Astrocyte (in vitro differentiated cells and primary cell): ENCODE measurements at places on chromosomes 12 and 14.

DNA sequence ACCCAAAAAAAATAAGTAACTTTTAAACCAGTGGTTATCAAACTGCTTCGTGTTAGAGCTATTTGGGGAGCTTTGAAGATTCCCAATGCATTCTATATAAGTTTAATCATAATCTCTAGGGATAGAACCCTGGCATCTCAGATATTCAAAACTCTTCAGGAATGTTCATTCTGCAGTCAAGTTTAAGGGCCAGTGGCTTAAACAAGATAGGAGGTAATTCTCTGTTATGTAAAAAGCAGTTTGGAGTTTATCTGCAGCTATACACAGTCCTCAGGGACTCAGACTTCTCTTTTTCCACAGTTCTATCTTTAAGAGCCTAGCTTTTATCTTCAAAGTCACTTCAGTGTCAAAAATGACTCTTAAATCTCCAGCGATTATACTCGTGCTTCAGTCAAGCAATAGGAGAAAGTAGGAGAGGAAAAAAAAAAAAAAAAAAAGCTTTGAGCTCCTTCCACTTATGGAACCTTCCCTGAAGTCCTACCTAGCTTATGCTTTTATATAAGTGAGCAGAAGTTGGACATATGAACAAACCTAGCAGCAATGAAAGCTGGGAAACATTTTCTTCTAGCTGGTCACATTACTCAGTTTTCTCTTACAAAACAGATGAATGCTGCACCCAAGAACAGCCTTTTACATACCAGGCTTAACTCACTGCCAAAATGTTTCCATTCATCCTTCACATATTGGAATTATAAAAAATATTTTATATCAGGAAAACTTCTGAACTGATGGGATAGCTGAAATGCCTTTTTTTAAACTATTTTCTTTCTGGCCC, 302.8 kb downstream of the FSCB start:
- H3K4me1 ChIP-seq: no peaks in the 10 kb centered on the region
- H3K4me3 ChIP-seq: no peak overlapping the region

GRCh38 chr12:84480803-84481202, 431.8 kb downstream of the SLC6A15 start:
- H3K27me3 ChIP-seq: no peaks in the 10 kb centered on the region
- DNase-seq: no peak
- H3K4me3 ChIP-seq: no peak overlapping the region

- no peaks in the 10 kb centered on the region for H3K4me1 ChIP-seq
- no peak overlapping the region for H3K4me3 ChIP-seq
- H3K27me3 ChIP-seq: no peaks in the 10 kb centered on the region
- no peak for DNase-seq
Measured at GRCh38 chr12:103589517-103589916, 2.4 kb downstream of the STAB2 start.

- no peak for DNase-seq
- no peak overlapping the region for H3K27ac ChIP-seq
- no peaks in the 10 kb centered on the region for H3K4me1 ChIP-seq
- no peak overlapping the region for H3K4me3 ChIP-seq
Measured at GRCh38 chr12:111275308-111275707, 93.6 kb downstream of the PHETA1 start.

DNA sequence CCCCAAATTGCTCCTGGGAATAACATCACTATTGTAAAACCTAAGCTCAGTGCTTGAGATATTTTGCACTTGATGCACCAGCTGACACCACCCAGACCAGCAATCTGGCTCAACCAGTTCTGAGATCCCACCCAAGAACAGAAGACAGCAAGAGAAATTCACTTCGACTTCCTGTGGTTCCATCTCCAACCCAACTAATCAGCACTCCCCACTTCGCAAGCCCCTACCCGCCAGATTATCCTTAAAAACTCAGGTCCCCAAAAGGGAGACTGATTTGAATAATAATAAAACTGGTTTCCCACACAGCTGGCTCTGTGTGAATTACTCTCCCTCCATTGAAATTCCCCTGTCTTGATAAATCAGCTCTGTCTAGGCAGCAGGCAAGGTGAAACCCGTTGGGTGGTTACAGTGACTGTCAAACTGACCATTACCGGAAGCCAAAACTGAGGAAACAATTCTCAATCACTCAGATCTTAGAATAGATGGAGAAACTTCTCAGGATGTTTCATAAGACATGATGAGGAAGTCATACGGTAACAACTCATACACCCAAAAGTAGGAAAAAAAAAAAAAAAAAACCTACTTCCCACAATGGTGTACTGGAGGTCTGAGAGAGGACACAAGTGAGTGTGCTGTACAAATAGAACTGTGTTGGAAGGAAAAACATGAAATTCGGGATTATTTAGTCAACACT, 92.4 kb downstream of the TMTC1 start:
- no peak overlapping the region for H3K27ac ChIP-seq
- H3K27me3 ChIP-seq: no peaks in the 10 kb centered on the region
- H3K36me3 ChIP-seq: no peaks in the 10 kb centered on the region
- H3K4me1 ChIP-seq: no peaks in the 10 kb centered on the region

GRCh38 chr14:89927186-89927865, 27.2 kb downstream of the EFCAB11 start:
- H3K27ac ChIP-seq: peak overlapping the region; percentile 59
- H3K4me1 ChIP-seq: peaks cover 6% of the 10 kb centered on the region
- H3K27me3 ChIP-seq: no peaks in the 10 kb centered on the region
- H3K36me3 ChIP-seq: peaks cover 8% of the 10 kb centered on the region

DNA sequence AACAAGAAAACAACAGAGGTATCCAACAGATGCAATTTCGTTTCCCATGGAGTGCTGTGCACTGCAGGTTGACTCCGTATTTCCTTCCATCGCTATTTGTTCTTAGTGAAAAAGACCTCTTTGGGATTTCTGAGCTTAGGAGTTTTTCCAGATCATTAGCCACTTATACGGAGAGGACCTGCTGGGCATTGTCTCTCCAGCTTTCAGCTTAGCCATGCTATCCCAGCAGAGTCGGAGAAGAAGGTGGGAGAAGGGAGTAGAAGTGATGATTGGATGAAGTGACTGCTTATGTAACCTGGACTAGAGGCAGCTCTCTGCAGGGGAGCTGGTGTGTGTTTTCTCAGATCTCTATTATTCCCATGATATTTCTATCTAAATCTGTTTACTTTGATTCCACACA, 737.7 kb downstream of the DIO2 start:
- no peak overlapping the region for H3K27ac ChIP-seq
- H3K36me3 ChIP-seq: no peaks in the 10 kb centered on the region
- no peak for DNase-seq
- no peaks in the 10 kb centered on the region for H3K4me1 ChIP-seq
- H3K4me3 ChIP-seq: no peak overlapping the region

GRCh38 chr14:36428350-36428749, 91.7 kb downstream of the NKX2-1 start:
- no peak overlapping the region for H3K27ac ChIP-seq
- no peak overlapping the region for H3K4me3 ChIP-seq
- DNase-seq: no peak
- no peaks in the 10 kb centered on the region for H3K27me3 ChIP-seq

GRCh38 chr12:67664171-67664570, 15.6 kb downstream of the DYRK2 start:
- H3K36me3 ChIP-seq: peaks cover 4% of the 10 kb centered on the region
- no peak for DNase-seq
- peaks cover 6% of the 10 kb centered on the region for H3K4me1 ChIP-seq
- H3K27me3 ChIP-seq: no peaks in the 10 kb centered on the region

GRCh38 chr14:100031506-100032281, 33.5 kb upstream of the EVL start:
- H3K27me3 ChIP-seq: no peaks in the 10 kb centered on the region
- H3K4me3 ChIP-seq: peak overlapping the region; percentile 60
- DNase-seq: peak; percentile 98
- peak overlapping the region; percentile 94 for H3K27ac ChIP-seq
- peaks cover 46% of the 10 kb centered on the region for H3K4me1 ChIP-seq

- H3K27me3 ChIP-seq: no peaks in the 10 kb centered on the region
- no peaks in the 10 kb centered on the region for H3K36me3 ChIP-seq
Measured at GRCh38 chr12:80622271-80622670, 85.2 kb upstream of the MYF6 start.

DNA sequence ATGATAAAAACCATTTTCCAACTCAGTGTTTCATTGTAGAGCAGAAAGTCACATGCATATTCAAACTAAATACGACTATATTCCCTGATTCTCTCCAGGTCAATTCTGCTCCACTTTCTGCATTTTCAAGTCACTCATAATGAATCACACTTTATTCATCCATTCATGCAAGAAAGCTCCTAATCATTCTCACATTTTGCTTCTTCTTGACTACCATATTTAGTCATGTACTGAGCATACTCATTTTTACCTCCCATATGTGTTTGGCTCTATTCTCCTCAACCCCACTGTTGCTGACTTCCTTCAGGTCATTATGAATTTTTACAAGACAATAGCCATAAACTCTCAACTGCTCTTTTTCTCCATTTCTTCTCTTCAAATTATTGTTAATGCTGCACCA, 43.4 kb upstream of the PIK3C2G start:
- peak; percentile 48 for DNase-seq
- peaks cover 6% of the 10 kb centered on the region for H3K4me1 ChIP-seq
- H3K36me3 ChIP-seq: no peaks in the 10 kb centered on the region
- no peak overlapping the region for H3K27ac ChIP-seq

DNA sequence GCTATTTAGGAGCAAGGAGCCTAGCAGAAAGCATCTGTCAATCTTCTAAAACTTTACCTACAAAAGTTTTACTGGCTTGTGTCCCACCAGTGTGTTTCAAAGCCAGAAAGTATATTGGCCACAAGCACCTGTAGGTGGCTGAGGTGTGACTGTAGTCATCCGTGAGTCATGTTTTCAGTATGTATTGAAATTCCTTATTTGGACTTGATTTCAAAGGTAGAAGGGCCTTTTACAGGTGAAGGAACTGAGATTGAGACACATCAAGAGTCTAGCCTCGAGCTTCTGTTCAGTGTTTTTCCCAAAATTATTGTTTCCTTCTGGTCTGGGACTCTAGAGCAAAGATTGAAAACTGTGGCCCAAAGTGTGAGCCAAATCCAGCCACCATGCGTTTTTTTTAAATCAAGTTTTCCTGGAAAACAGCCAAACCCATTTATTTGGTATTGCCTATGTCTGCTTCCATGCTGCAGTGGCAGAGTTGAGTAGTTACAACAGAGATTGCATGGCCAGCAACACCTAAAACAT, 195.3 kb upstream of the BCL2L14 start:
- H3K27ac ChIP-seq: no peak overlapping the region
- peaks cover 6% of the 10 kb centered on the region for H3K36me3 ChIP-seq
- no peak for DNase-seq
- no peak overlapping the region for H3K4me3 ChIP-seq

DNA sequence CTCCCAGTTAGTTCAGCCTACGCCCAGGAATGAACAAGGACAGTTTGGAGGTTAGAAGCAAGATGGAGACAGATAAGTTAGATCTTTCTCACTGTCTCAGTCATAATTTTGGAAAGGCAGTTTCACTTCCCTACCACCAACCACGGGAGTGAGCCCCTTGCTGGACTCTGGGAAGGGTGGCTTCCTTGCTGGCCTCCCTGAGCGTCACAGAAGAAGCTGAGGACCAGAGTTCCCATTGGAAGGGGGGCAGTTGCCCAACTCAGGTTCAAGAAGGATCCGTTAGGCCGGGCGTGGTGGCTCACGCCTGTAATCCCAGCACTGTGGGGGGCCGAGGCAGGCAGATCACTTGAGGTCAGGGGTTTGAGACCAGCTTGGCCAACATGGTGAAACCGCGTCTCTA, 106.2 kb upstream of the MAX start:
- H3K4me1 ChIP-seq: peaks cover 38% of the 10 kb centered on the region
- no peak overlapping the region for H3K4me3 ChIP-seq
- H3K27ac ChIP-seq: no peak overlapping the region
- H3K36me3 ChIP-seq: no peaks in the 10 kb centered on the region
- no peaks in the 10 kb centered on the region for H3K27me3 ChIP-seq

DNA sequence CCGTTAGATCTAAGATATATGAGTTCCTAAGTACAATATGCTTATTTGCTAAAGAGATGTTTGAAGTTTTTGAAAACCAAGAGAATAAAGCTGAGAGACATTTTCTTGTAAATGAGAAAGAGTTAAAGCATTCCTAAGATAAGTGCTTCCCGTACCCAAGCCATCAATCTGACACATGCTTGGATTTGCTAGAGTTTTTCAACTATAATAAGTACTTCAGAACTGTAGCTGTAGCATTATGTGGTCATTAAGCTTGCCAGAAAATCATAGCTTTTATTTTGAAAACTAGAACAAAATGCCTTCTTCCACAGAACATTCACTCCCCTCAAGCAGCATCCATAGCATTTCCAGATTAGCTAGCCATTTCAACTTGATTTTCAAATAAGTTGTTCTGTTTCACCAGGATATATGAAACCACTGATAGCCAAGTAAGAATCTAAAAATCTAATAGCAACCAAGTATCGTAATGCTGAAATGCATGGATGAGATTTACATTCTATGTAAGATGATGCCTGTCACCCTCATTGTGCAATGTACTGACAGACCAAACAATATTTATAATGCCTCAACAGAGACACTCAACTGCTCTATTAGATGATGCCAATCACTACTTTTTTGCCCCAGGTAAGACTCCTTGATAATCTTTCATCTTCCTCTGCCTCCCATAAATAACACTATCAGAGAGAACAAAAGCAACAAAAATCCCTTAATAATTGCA, 8.0 kb downstream of the SNW1 start:
- no peaks in the 10 kb centered on the region for H3K27me3 ChIP-seq
- no peak overlapping the region for H3K27ac ChIP-seq
- H3K36me3 ChIP-seq: peaks cover 41% of the 10 kb centered on the region
- H3K4me1 ChIP-seq: no peaks in the 10 kb centered on the region
- DNase-seq: peak; percentile 77
- H3K4me3 ChIP-seq: no peak overlapping the region

GRCh38 chr12:59122784-59123183, 202.5 kb upstream of the LRIG3 start:
- H3K4me3 ChIP-seq: no peak overlapping the region
- no peaks in the 10 kb centered on the region for H3K27me3 ChIP-seq
- no peaks in the 10 kb centered on the region for H3K4me1 ChIP-seq
- H3K36me3 ChIP-seq: no peaks in the 10 kb centered on the region

DNA sequence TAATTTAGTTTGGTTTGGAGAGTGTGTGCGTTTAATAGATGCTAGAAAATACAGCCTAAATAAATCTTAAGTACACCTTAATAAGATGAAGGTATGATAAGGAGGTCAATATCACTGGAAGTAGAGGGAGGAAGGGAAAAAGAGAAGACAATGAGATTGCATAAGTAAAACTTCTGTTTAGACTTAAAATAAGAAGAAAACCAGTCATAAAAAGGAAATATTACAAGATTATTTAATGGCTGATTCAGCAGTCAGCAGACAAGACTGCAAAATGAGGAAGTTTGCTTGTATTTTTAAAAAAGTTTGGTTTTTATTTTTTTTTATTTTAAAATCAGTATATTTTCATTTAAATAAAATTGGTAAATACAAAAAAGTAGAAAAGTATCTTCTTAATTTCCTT, 3.2 kb downstream of the SLC38A6 start:
- no peaks in the 10 kb centered on the region for H3K4me1 ChIP-seq
- no peak overlapping the region for H3K27ac ChIP-seq
- H3K36me3 ChIP-seq: peaks cover 30% of the 10 kb centered on the region
- H3K27me3 ChIP-seq: no peaks in the 10 kb centered on the region
- DNase-seq: no peak
- H3K4me3 ChIP-seq: no peak overlapping the region
